ENCODE measurements at places on chromosomes 11 and 22. TPM values are rescaled to one million over a fixed set of nuclear protein-coding genes. Genes with fewer than 3 reads are reported as not detected.

Gene OR51B5
- total RNA-seq, result not detected

DNA sequence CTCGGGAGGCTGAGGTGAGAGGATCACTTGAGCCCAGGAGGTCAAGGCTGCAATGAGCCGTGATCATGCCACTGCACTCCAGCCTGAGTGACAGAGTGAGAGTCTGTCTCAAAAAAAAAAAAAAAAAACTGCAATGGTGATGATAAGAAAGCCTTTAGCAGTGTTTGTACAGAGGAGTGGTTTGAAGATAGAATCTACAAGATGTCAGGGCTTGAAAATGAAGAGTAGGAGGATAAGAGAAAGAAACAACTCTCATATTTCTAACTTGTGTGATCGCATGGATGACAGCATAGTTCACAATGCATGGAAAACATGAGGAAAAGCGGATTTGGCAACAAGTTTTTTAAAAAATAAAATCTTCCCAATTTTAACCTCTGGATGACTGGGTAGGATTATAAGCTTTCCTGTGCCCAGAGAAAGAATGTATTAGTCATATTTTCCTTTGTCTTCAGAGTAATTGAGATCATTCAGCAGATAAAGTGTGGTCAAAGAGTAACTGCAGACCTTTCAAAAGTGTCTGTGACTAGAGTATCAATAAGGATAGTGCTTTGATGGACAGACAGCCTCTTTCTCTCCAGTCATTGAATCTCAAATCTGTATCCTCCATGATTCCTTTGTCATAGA lies 328.1 kb downstream of the CASP12 start:
- no peak for DNase-seq
- no peak overlapping the region for H3K27ac ChIP-seq
- H3K4me3 ChIP-seq, result no peak overlapping the region
- no peaks in the 10 kb centered on the region for H3K36me3 ChIP-seq
- H3K4me1 ChIP-seq, result no peaks in the 10 kb centered on the region
- H3K27me3 ChIP-seq, result no peaks in the 10 kb centered on the region

DNA sequence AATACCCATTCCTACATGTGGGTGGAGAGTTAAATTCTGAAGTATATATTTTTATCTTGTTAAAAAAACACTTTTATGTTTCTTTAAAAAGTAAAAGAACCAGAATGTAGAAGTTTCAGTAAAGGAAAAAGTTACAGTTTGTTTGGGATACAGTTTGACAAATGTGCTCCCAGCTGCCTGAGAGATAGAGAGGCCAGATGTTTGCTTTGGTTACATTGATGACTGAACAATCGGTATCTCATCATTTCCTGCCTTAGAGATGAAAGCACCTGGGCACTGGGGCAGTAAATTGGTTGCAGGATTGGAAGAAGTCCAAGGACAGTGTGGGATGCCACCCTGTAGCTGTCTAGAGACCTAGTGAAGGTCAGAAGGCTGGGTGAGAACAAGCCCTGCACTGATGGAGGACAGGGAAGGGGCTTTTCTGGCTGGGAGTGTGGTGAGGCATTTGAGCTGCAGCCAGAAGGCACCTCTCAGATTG lies 16.6 kb downstream of the MED15 start:
- H3K4me1 ChIP-seq, result peaks cover 64% of the 10 kb centered on the region
- no peak overlapping the region for H3K27ac ChIP-seq
- H3K27me3 ChIP-seq, result no peaks in the 10 kb centered on the region
- DNase-seq, result no peak
- peaks cover 68% of the 10 kb centered on the region for H3K36me3 ChIP-seq

DNA sequence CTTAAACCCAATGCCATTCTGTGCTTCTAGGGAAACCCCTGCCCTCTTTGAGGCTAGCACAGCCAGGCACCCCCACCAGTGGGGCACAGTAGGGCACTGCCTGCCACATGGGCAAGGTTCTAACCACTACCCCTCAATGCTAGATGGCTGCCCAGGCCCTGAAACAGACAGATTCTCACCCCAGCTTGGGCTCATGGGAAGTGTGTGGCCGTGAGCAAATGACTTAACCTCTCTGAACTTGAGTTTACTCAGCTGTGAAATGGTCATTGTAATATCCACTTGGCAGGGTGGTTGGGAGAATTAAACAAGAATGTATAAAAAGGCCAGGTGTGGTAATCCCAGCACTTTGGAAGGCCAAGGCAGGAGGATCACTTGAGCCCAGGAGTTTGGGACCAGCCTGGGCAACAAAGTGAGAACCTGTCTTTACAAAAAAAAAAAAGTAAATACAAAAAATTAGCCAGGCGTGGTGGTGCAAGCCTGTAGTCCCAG lies 22.4 kb downstream of the C22orf23 start:
- no peaks in the 10 kb centered on the region for H3K27me3 ChIP-seq
- DNase-seq, result no peak
- H3K4me3 ChIP-seq, result no peak overlapping the region
- H3K4me1 ChIP-seq, result peaks cover 21% of the 10 kb centered on the region
- peaks cover 88% of the 10 kb centered on the region for H3K36me3 ChIP-seq
- H3K27ac ChIP-seq, result no peak overlapping the region

Data from SJSA1 (cell line).